ENCODE measurements at places on chromosomes 2 and 18. TPM values are rescaled to one million over a fixed set of nuclear protein-coding genes. Genes with fewer than 3 reads are reported as not detected.
A peak's percentile ranks its signal among the peaks of the same experiment; 100 is the strongest.

CRACDL gene
- total RNA-seq, result 0.79 TPM

ANKRD39 gene
- 18.8 TPM for total RNA-seq

CFAP53 gene
- 0.64 TPM for total RNA-seq

LYPD6 gene
- total RNA-seq, result not detected

ALPI gene
- not detected for total RNA-seq

RAB27B gene
- total RNA-seq, result 2.3 TPM

MAP3K19 gene
- not detected for total RNA-seq

CDH20 gene
- total RNA-seq, result not detected

PIEZO2 gene
- total RNA-seq, result not detected

CRYBA2 gene
- not detected for total RNA-seq

DNA sequence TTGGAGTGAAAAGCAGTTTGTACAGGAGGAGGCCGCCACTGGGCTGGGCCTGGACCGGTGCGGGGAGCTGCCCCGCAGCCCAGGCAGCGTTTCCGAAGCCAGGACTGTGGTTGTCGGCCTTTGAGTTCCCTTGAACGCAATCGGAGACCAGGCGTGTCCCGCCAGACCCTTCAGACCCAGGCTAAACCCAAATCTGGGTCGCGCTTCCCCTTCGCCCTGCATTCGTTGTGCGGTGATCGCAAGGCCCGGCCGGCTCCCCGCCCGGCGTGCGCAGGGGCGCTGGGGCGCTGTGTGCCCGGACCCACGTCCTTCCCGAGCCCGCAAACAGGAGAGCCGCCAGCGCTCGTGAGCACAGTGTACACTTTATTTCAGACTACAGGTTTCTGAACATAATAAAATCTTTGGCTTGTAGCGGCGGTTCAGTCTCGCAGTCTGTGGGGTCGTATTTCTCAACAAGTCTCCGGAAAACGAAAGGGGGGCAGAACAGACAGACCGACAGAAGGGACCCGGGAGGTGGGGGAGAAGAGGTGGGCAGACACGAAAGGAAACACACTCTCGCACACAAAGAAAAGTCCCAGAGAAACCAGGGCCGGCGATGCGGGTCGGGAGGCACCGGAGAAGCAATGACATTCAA is 5.5 kb downstream of the EN1 start:
- no peak for DNase-seq

DNA sequence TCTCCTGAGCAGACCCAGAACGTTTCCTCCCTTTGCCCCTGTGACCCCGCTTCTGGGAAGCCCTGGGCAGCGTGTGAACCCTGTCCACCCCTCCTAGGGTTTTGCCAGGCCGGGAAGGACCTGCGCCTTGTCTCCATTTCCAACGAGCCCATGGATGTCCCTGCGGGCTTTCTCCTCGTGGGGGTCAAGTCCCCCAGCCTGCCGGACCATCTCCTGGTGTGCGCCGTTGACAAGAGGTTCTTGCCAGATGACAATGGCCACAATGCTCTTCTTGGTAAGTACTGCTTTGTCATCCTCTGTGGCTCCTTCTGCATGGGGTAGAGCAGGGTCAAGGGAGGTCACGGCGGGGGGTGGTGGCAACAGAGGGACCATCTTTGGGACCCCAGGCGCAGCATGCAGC is 32.5 kb downstream of the GREB1 start:
- no peak for DNase-seq

DNA sequence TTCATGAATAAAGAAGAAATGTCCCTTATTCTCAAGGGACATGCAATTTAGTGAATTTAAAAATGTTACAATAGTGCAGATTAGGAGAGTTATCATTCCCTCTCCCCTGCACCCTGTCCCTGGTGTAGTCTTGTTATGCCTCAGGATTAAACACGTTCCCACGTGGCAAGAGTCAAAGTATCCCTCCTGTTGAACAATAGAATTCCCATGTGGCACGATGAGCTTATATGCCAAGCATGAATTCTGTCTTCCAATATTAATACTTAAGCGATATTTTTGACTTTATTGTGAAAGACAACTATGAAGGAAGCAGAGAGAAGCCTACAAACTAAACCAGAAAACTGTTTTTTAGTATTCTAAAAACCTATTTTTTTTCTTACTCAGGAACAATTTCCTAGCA is 36.7 kb upstream of the SPAG16 start:
- DNase-seq, result no peak

DNA sequence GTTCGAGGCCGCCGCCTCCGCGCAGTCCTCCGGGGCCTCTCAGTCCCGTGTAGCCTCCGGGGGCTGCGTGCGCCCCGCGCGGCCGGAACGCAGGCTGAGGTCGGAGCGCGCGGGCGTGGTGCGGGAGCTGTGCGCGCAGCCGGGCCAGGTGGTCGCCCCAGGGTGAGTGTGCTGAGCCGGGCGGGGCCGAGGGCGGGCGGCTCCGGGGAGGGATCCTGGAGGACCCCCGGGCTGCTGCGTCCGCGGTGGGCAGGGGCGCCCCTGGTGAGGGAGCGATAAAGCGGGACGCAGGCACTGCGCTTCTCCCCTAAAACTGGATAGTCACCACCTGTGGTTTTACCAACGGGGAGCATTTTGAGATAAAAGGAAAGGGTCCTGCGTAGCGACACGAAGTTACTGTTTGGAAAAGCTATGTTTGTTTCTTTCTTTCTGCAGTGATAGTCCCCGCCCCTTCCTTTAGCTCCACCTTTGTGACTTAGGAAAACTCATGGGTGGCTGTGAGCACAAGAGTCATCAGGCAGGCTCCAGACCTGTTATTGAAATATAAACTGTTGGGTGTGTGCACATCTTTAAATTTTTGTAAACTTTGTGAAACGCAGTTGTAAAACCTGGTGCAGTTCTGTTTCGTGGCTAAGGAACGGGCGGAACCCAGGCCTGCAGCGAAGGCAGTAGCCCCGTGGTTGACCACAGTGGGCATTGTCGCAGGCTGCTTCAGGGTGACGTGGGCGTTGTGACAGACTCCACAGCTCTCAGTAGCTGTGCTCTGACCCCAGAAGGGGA is 687 bp downstream of the CTDP1 start:
- DNase-seq, result peak; percentile 43

- no peak for DNase-seq
Observed at GRCh38 chr2:142190805-142191204, 60.0 kb upstream of the LRP1B start.

GRCh38 chr2:121184248-121184862 is 100.6 kb downstream of the TFCP2L1 start:
- no peak for DNase-seq

GRCh38 chr2:189439342-189439741 is 1.9 kb upstream of the WDR75 start:
- DNase-seq, result no peak

GRCh38 chr2:158464426-158465281 is 7.9 kb downstream of the PKP4 start:
- no peak for DNase-seq

DNA sequence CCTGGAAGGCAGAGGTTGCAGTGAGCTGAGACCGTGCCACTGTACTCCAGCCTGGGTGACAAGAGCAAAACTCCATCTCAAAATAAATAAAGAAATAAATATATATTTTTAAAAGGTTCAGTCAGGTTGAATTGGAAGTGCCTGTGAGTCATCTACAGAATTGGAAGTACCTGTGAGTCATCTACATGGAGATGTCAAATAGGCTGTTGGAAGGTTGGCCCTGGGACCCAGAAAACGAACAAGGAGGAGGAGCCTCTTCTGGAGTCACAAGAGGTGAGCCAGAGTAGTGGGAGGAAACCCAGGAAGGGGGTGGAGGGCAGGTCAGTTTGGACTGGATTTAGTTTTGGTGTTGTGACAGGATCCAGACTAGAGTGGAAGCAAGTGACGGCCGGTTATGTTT is 15.2 kb upstream of the SCYGR1 start:
- no peak for DNase-seq

- DNase-seq, result no peak
Observed at GRCh38 chr18:23945416-23946079, 69.0 kb upstream of the TTC39C start.

DNA sequence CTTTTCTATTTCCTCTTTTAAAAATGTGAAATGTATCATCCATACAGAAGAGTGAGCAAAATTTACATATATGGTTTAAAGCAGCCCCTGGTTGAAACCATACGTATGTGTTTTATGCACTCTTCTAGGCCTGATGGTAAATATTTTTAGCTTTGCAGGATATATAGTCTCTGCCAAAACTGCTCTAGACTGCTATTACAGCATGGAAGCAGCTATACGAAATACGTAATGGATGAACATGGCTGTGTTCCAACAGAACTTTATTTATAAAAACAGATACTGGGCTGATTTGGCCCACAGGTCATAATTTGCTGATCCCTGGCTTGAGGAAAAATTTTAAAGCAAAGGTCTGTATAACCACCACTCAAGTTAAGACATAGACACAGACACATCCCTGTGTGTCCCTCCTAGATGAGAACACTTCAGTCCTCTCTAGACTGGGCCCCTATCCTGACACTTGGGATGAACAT is 42.5 kb upstream of the ATP8B1 start:
- DNase-seq, result no peak

GRCh38 chr2:20524412-20525040 is 77.7 kb downstream of the RHOB start:
- DNase-seq, result no peak

GRCh38 chr2:105426626-105427292 is 27.9 kb upstream of the FHL2 start:
- DNase-seq, result peak; percentile 26

- no peak for DNase-seq
Observed at GRCh38 chr2:189566046-189566445, 14.5 kb downstream of the SLC40A1 start.

DNA sequence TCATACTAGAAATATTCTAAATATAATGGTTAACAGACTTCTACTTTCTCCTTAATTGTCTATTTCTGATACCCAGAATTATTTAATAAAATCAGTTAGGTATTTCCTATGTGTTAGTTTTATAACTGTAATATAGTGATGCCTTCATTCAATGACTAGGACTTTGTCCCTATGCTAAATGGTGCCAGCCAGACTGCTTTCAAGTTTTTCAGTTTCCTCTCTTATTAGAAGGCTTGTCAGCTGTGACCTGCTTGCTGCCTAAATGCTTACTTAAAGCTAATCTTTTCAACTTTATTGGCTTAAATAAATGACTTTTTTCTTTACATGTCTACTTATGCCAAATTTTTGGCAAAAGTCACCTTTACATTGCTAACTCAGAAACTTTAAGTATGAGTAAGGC is 30.7 kb downstream of the BAZ2B start:
- DNase-seq, result no peak

DNA sequence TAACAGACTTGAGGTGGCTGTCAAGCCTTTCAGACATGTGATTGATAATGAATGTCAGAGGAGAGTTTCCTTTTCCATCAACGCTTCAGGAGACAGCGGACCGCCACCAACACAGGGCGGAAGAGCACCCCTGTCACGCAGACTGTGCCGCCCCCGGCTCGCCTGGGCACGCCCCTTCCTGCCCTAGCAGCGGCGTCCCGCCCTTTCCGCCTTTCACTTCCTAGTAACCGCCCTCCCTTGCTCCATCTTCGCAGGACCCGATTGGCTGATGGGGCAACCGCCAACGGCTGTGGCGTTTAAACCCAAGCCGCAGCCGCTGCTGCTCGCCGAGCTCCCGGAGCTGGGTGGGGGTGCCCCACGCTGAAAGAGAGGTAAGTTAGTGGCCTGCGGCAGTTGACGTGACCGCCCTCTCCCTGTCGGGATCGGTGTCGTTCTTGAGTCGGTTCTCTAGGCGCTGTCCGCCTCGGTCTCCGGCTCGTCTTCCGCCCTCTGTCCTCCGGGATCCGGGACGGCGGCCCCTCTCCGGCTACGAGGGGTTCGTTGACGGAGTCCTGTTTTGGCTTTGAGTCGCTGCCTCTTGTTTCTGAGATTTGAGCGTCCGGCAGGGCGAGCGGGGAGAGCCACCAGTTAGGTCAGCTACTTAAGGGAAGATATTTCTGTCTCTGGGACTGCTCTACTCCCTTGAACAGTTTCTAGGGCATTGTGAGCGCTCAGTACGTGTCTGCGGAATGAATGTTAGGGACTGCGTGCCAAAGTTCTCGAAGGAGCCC is at the start of gene SGO2:
Gene SGO2, plus strand, starts transcription at position 326 of the 770 bp plus-strand sequence. CDS start 6,769 bp downstream, outside the sequence.
- DNase-seq, result peak; percentile 84

DNA sequence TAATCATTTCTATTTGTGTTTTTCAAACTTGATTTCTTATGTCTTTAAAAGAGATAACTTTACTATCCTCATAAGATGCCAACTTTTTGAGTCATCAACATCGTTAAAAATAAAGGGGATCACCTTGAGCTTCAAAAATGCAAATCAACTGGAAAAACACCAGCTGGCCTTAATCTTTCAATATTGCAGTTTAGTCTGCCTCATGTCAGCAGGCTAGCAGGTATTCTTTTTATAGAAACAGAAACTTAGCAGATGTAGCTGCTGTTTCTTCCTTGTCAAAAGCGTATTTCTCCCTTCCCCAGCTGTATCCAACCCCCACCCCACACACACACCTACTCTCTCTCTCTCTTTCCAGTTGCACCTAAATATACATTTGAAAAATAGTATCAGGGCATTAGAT is 154.1 kb upstream of the ZNF804A start:
- DNase-seq, result no peak

All from naive thymus-derived CD4-positive, alpha-beta T cell (primary cell).